ENCODE measurements at places on chromosomes 2 and 18.

GRCh38 chr2:31237348-31238017 lies 3.5 kb downstream of the EHD3 start:
- DNase-seq: no peak

DNA sequence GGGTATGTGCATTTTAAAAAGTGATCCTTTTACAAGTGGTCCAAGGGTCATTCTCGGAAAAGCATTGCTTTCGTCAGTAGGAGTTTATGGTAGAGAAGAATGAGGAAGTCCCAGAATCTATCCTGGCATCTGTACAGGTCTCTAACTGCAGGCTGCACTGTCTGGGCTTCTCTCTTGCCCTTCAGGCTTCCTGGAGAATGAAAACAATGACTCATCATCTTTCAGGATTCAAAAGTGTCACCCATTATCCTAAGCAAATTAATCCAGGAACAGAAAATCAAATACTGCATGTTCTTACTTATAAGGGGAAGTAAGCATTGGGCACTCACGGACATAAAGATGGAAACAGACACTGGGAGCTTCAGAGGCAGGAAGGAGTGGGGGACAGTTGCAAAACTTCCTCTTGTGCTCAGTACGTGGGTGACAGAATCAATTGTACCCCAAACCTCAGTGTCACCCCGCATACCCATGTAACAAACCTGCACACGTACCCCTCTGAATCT lies 60.2 kb upstream of the TXNDC2 start:
- DNase-seq: no peak

- DNase-seq: no peak
Measured at GRCh38 chr2:18047896-18048657, 169.6 kb downstream of the KCNS3 start.

DNA sequence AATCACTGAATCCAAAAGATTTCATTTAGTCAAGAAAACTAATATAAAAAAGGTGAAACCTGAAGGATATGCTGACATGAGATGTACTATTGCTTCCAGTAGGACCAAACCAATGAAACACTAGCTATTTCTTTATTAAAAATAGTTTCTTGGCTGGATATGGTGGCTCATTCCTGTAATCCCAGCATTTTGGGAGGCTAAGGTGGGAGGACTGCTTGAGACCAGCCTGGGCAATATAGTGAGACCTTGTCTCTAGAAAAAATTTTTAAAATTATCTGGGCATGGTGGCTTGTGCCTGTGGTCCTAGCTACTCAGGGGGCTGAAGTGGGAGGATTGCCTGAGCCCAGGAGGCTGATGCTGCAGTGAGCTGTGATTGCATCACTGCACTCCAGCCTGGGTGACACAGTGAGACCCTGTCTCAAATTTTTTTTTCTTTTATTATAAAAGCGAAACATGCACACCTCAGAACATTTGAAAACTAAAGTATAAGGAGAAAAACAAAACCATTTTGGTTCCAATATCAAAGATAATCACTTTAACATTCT lies 266.2 kb downstream of the TGIF1 start:
- DNase-seq: no peak

DNA sequence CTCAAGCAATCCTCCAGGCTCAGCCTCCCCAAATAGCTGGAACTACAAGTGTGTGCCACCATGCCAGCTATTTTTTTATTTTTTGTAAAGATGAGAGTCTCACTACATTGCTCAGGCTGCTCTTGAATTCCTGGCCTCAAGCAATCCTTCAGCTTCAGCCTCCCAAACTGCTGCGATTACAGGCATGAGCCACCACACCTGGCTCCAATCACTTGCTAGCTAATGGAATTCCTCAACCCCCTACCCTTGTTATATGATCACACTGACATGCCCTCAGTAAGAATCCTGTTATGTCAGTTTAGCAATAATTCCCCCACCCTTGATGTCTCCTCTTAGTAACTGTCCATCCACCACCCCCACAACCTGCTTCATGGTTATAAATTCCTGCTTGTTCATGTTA lies 12.3 kb downstream of the CHN1 start:
- no peak for DNase-seq

DNA sequence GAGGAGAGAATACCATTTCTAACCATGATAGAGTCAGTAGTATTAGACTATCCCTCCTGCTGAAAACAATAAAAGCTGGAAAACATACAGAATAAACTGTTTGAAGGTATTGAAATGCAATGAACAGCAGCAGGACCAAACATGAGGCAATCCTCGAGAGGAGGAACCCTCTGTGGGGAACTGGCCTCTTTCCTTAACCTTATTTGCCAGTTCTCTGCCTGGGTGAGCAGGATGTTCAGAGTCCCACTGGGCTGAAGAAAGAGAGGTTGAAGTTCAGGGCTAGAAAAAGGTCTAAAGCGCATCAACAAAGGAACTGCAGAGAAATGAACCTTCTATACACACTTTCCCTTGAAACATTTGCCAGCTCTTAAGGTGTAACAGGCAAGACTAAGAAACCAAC lies 79.8 kb upstream of the FHL2 start:
- DNase-seq: no peak

GRCh38 chr2:226701052-226701451 lies 98.6 kb downstream of the IRS1 start:
- no peak for DNase-seq

Measured in activated T-helper 9 cell treated with anti-CD3 and anti-CD28 coated beads, Interleukin-2, amount 50 U/mL, for 16 hours (primary cell).